ENCODE measurements at places on chromosomes 1 and 21.

- no peak for DNase-seq
Measured at GRCh38 chr1:3184666-3185065, 115.7 kb downstream of the PRDM16 start.

GRCh38 chr1:108211014-108211413, 10.9 kb upstream of the SLC25A24 start:
- no peak for DNase-seq

- DNase-seq: no peak
Measured at GRCh38 chr1:45008516-45008915, 2.6 kb downstream of the HECTD3 start.

DNA sequence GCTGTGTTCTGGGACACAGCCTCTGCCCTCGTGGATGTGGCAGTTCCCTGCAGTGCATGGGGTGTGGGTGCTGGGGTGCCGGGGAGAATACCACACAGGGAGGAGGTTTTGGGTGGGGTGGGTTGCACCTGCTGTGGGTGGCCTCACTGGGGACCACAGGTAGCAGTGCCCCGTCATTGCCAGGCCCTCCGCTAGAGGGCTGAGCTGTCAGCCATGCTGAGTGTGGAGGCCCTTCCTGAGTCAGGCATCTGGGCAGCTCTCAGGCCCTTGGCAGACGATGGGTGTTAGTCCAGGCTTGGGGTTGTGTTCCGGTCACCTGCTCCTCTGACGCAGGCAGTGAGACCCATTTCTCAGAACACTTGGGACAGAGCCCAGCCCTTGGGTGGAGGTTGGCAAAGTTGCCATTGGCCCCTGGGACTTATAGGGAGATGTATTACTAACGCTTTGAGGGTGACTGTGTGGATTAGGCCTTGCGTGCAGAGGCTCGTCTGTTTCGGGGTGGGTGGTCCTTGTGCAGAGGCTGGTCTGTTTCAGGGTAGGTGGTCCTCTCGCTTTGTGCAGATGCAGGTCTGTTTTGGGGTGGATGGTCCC, 23.9 kb downstream of the PCNT start:
- DNase-seq: no peak

GRCh38 chr1:185960422-185961321, 226.5 kb downstream of the HMCN1 start:
- no peak for DNase-seq

DNA sequence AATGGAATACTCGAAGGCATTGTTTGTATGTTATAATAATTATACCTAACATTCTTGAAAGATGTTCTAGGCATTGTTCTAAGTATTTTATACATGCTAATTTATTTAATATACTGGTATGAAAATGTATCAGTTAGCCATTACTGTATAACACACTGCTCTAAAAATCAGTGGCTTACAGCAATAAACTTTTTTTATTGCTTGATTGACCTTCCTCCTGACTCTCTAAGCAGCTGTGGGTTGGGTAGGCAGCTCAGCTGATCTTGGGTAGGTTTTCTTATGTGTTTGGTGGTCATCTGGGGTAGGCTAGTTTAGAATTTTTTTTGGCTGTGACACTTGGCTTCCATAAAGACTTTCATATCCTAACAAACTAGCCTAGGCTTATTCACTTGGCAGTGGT, 100.2 kb upstream of the SYT6 start:
- no peak for DNase-seq

DNA sequence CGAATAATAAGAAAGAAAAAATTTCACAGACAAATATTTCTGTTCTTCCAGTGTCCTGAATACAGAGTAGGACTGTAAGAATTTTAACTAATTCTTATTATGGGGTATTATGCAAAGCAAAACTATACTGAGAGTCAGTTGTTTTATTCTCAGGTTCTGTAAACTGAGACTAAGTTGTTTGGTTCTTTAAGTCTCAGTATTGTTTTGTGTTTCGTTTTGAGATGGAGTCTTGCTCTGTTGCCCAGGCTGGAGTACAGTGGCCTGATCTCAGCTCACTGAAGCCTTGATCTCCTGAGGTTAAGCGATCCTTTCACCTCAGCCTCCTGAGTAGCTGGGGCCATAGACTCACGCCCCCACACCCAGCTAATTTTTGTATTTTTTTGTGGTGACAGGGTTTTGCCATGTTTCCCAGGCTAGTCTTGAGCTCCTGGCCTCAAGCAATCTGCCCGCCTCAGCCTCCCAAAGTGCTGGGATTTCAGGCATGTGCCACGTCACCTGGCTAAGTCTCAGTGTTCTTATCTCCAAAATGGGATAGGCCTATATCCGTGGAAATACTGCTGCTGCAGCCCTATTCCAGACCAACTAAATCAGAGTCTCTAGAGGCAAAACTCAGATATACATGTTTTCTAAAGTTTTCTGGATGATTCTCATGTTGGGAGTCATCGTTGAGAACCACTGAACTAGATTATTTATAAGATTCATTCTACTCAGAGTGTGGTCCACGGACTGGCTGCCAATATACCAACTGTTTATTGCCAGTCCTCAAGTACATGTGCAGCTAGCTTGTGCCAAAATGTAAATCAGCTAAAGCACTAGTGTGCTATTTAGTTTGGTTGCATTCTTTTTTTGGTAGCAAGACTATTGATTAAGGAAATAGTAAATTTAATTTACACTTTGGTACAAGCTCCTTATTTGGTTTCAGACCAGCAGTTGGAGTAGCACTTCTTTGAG, 116.6 kb downstream of the HS2ST1 start:
- no peak for DNase-seq

DNA sequence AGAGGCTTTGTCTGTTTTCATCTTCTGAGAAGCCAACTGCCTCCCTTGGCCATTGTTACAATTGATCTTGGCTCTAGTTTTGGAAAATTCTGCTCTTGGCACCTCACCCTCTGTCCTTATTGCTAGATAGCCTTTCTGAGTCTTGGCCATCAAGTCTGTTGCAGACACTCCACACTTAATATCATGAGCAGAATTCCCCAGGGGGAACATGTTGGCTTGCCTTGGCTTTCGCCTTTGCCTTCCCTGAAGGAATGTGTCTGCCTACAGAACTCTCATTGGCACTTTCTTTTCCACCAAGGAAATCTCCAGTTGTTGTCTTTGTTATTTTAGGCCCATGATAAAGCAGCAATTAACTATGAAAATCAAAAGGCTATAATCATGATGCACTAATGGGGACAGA, 42.7 kb upstream of the LDLRAP1 start:
- DNase-seq: no peak

- DNase-seq: peak; percentile 47
Measured at GRCh38 chr21:25639551-25640201, 618 bp downstream of the JAM2 start.

All from CD4-positive, alpha-beta T cell treated with Interleukin-21 for 1 hour (primary cell).